Psoas muscle (tissue), 8 donors: ENCODE measurements at places on chromosomes 7 and 10. TPM values are rescaled to one million over a fixed set of nuclear protein-coding genes. Genes with fewer than 3 reads are reported as not detected.

HOXA6 gene
- 0.64 TPM for polyA plus RNA-seq

NKX1-2 gene
- polyA plus RNA-seq: not detected

VIPR2 gene
- polyA plus RNA-seq: 0.60 TPM

TMEM213 gene
- not detected for polyA plus RNA-seq

PAPOLB gene
- 0.01 TPM for polyA plus RNA-seq

SLC16A12 gene
- polyA plus RNA-seq: 1.2 TPM

MALRD1 gene
- polyA plus RNA-seq: not detected

KLF14 gene
- 1.5 TPM for polyA plus RNA-seq

GIMAP5 gene
- 11.8 TPM for polyA plus RNA-seq

HABP2 gene
- polyA plus RNA-seq: 0.13 TPM

BTBD16 gene
- polyA plus RNA-seq: not detected

SPDYE8 gene
- not detected for polyA plus RNA-seq

BUD23 gene
- polyA plus RNA-seq: 106 TPM

WEE2 gene
- polyA plus RNA-seq: not detected

EMX2 gene
- 1.1 TPM for polyA plus RNA-seq

UBE2D4 gene
- 118 TPM for polyA plus RNA-seq

CREB5 gene
- 0.86 TPM for polyA plus RNA-seq

ZNF727 gene
- polyA plus RNA-seq: not detected

LRRC61 gene
- polyA plus RNA-seq: 3.3 TPM

CALD1 gene
- 17.9 TPM for polyA plus RNA-seq

GRM3 gene
- not detected for polyA plus RNA-seq

COL26A1 gene
- polyA plus RNA-seq: 0.03 TPM

ACSM6 gene
- not detected for polyA plus RNA-seq

LIPJ gene
- 0.04 TPM for polyA plus RNA-seq

MBLAC1 gene
- polyA plus RNA-seq: 2.7 TPM

GNA12 gene
- polyA plus RNA-seq: 17.6 TPM

OPN1SW gene
- polyA plus RNA-seq: 0.10 TPM

MCM10 gene
- 0.14 TPM for polyA plus RNA-seq

MEIG1 gene
- 0.40 TPM for polyA plus RNA-seq

DCLRE1C gene
- polyA plus RNA-seq: 3.7 TPM

TMEM196 gene
- not detected for polyA plus RNA-seq

MUC12 gene
- polyA plus RNA-seq: not detected

PPP1R17 gene
- polyA plus RNA-seq: not detected

UCN3 gene
- polyA plus RNA-seq: not detected

RP9 gene
- 25.0 TPM for polyA plus RNA-seq

TLX1 gene
- polyA plus RNA-seq: not detected

LEP gene
- 0.12 TPM for polyA plus RNA-seq

AZGP1 gene
- 2.4 TPM for polyA plus RNA-seq

CLDN15 gene
- 1.9 TPM for polyA plus RNA-seq

CPN1 gene
- not detected for polyA plus RNA-seq

ABCA13 gene
- polyA plus RNA-seq: not detected

LBX1 gene
- 1.8 TPM for polyA plus RNA-seq

PHYHIPL gene
- 0.18 TPM for polyA plus RNA-seq

POLR2J3 gene
- polyA plus RNA-seq: 85.3 TPM

SPDYE2 gene
- 0.10 TPM for polyA plus RNA-seq

OPALIN gene
- polyA plus RNA-seq: not detected

SMC3 gene
- polyA plus RNA-seq: 25.3 TPM

TMEM176B gene
- polyA plus RNA-seq: 2.2 TPM

TNS3 gene
- 20.2 TPM for polyA plus RNA-seq

CTAGE8 gene
- polyA plus RNA-seq: not detected

TMEM176A gene
- 3.2 TPM for polyA plus RNA-seq

IL15RA gene
- polyA plus RNA-seq: 8.9 TPM

CYP2C19 gene
- polyA plus RNA-seq: not detected

VAX1 gene
- polyA plus RNA-seq: not detected

ZNF736 gene
- polyA plus RNA-seq: 5.3 TPM

TAX1BP1 gene
- 90.8 TPM for polyA plus RNA-seq
